Nasal cavity respiratory epithelium epithelial cell of viscerocranial mucosa (primary cell): ENCODE measurements at places on chromosomes 2 and 18. TPM values are rescaled to one million over a fixed set of nuclear protein-coding genes. Genes with fewer than 3 reads are reported as not detected.

The RAMP1 gene
- 0.34 and 3.9 TPM in 2 replicates for total RNA-seq

The TEX44 gene
- total RNA-seq = not detected in 2 replicates

The LONRF2 gene
- under 0.01 TPM in 1 of 2 replicates, not detected in the other for total RNA-seq

The BOK gene
- 16.4 and 26.1 TPM in 2 replicates for total RNA-seq

The MEP1B gene
- total RNA-seq = under 0.01 TPM in 1 of 2 replicates, not detected in the other

The NFATC1 gene
- total RNA-seq = 1.0 and 3.7 TPM in 2 replicates

The METAP1D gene
- total RNA-seq = 4.4 and 8.3 TPM in 2 replicates

The REG3A gene
- not detected in 2 replicates for total RNA-seq

The AQP12A gene
- not detected in 2 replicates for total RNA-seq

The CGREF1 gene
- 1.0 and 1.8 TPM in 2 replicates for total RNA-seq

The RTP5 gene
- total RNA-seq = not detected in 2 replicates

The DYNAP gene
- total RNA-seq = not detected in 2 replicates

The IL37 gene
- total RNA-seq = not detected in 2 replicates

The EFHD1 gene
- 0.07 TPM in 1 of 2 replicates, not detected in the other for total RNA-seq

The IFIH1 gene
- 6.8 and 27.3 TPM in 2 replicates for total RNA-seq

The ABCB11 gene
- under 0.01 and 0.07 TPM in 2 replicates for total RNA-seq

The FBXO48 gene
- total RNA-seq = 0.68 and 1.00 TPM in 2 replicates

The CREG2 gene
- total RNA-seq = 0.68 and 3.1 TPM in 2 replicates

The IL1R1 gene
- 1.4 and 22.9 TPM in 2 replicates for total RNA-seq

The UGT1A3 gene
- 2.8 TPM in 1 of 2 replicates, not detected in the other for total RNA-seq

The CLEC4F gene
- total RNA-seq = not detected in 2 replicates

The WIPF1 gene
- total RNA-seq = under 0.01 and 0.14 TPM in 2 replicates

The SPR gene
- 10.6 and 24.2 TPM in 2 replicates for total RNA-seq

The SCN9A gene
- 6.2 and 12.3 TPM in 2 replicates for total RNA-seq

The DNPEP gene
- total RNA-seq = 50.6 and 59.5 TPM in 2 replicates

The PLA2R1 gene
- 2.7 and 10.0 TPM in 2 replicates for total RNA-seq

The C1D gene
- total RNA-seq = 16.5 and 21.5 TPM in 2 replicates

The RIF1 gene
- total RNA-seq = 36.9 and 56.7 TPM in 2 replicates

The TEKT4 gene
- total RNA-seq = not detected in 2 replicates

The SRD5A2 gene
- under 0.01 and 0.07 TPM in 2 replicates for total RNA-seq

The CFAP53 gene
- 0.68 and 1.1 TPM in 2 replicates for total RNA-seq

The UGT1A5 gene
- 2.3 TPM in 1 of 2 replicates, not detected in the other for total RNA-seq

The FAM136A gene
- 24.5 and 24.9 TPM in 2 replicates for total RNA-seq

The GPR55 gene
- not detected in 2 replicates for total RNA-seq

The PTPRN gene
- not detected in 2 replicates for total RNA-seq

The COL5A2 gene
- total RNA-seq = 9.6 and 23.5 TPM in 2 replicates

The VAMP5 gene
- 2.7 and 3.3 TPM in 2 replicates for total RNA-seq

The RHBDD1 gene
- 44.4 and 80.5 TPM in 2 replicates for total RNA-seq

The LRRC30 gene
- not detected in 2 replicates for total RNA-seq

The SLC19A3 gene
- total RNA-seq = under 0.01 and 0.36 TPM in 2 replicates

The MTHFD2 gene
- 408 and 424 TPM in 2 replicates for total RNA-seq

The MFSD6 gene
- total RNA-seq = 31.0 and 55.0 TPM in 2 replicates

The SLC9A4 gene
- total RNA-seq = 0.07 TPM in 1 of 2 replicates, not detected in the other

The LIMS3 gene
- 3.1 TPM in 1 of 2 replicates, not detected in the other for total RNA-seq

The SLC4A3 gene
- total RNA-seq = 1.7 and 6.9 TPM in 2 replicates

The WNT6 gene
- total RNA-seq = not detected in 2 replicates

The AGAP1 gene
- 19.5 and 30.0 TPM in 2 replicates for total RNA-seq

The GAD1 gene
- 0.34 and 2.2 TPM in 2 replicates for total RNA-seq
